ENCODE measurements at places on chromosomes 11 and 22.
A peak's percentile ranks its signal among the peaks of the same experiment; 100 is the strongest.

GRCh38 chr11:96213500-96213899 is 129.5 kb downstream of the MAML2 start:
- DNase-seq: peak; percentile 77

DNA sequence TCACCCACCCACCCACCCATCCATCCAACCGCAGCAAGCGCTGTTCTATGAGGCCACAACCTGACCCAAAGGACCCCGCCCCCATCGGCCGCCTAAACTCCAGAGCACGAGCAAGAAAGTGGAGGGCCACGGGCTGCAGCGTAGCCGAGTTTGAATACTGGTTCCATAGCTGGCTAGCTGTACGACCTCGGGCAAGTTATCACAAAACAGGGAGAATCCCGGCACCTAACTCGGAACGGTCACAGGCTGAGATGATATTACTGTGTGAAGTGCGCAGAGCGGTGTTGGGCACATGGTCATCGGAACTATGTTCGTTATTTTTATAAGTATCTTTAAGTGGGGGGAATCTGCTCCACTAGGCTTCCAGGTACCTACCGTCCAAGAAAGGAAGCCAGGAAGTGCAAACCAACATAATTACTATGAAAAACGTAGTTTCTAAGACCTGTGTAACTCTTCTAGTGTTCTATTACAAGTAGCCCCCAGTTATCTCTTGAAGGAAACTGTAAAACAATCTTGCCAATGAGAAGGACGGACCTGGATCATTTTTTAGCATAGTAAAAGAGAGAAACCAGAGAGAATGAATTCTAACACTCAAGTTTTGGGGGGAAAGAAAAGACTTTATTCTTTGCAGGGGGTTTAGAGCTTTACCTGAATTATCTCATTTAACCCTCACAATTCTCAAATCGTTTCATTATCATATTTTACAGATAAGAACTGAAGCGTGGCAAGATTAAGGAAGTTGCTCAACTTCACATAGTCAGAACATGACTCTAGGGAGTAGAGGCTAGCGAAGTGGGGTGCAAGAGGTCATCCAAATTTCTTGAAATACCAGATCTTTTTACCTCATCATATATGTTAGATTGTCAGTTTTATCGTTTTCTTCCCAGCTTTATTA is 663 bp upstream of the BUD13 start:
- DNase-seq: peak; percentile 25

- no peak for DNase-seq
Observed at GRCh38 chr11:1744137-1744886, 6.1 kb downstream of the IFITM10 start.

GRCh38 chr11:64246871-64247728 is at the start of gene PPP1R14B:
TSS of gene PPP1R14B (minus strand) at chr11:64246943. CDS start at chr11:64246673, 270 bp downstream.
- DNase-seq: peak; percentile 92
